IPS DF 19.7 (cell line): ENCODE measurements at places on chromosomes 2 and 18.

DNA sequence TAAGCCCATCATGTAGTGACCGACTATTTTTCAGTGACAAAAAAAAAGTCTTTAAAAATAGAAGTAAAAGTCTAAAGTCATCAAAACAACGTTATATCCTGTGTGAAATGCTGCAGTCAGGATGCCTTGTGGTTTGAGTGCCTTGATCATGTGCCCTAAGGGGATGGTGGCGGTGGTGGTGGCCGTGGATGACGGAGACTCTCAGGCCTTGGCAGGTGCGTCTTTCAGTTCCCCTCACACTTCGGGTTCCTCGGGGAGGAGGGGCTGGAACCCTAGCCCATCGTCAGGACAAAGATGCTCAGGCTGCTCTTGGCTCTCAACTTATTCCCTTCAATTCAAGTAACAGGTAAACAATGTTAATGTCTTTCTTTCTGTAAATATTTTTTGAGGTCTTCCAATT lies at the start of gene CD28:
Gene CD28 (plus strand): TSS at position 237 of the 400 bp plus-strand sequence. CDS start 58 bp downstream, at position 295.
- DNase-seq: no peak

DNA sequence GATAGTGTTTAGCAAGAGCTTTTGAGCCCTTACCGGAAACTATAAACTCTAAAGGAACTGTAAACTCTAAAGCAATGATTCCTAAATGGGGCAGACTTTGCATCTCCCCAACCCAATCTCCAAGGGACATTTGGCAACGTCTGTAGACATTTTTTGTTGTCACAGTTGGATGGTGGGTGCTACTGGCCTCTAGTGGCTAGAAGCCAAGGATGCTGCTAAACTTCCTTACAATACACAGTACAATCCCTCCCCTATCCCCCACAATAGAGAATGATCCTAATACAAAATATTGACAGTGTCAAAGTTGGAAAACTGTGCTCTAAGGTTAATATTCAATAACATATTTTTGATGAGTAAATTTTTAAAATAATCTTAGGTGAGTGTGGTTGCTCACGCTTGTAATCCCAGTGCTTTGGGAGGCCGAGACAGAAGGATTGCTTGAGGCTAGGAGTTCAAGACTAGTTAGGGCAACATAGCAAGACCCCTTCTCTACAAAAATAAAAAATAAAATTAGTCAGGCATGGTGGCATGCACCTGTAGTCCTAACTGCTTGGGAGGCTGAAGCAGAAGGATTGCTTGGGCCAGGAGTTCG lies 66.7 kb downstream of the PTPN4 start:
- peak; percentile 28 for DNase-seq

DNA sequence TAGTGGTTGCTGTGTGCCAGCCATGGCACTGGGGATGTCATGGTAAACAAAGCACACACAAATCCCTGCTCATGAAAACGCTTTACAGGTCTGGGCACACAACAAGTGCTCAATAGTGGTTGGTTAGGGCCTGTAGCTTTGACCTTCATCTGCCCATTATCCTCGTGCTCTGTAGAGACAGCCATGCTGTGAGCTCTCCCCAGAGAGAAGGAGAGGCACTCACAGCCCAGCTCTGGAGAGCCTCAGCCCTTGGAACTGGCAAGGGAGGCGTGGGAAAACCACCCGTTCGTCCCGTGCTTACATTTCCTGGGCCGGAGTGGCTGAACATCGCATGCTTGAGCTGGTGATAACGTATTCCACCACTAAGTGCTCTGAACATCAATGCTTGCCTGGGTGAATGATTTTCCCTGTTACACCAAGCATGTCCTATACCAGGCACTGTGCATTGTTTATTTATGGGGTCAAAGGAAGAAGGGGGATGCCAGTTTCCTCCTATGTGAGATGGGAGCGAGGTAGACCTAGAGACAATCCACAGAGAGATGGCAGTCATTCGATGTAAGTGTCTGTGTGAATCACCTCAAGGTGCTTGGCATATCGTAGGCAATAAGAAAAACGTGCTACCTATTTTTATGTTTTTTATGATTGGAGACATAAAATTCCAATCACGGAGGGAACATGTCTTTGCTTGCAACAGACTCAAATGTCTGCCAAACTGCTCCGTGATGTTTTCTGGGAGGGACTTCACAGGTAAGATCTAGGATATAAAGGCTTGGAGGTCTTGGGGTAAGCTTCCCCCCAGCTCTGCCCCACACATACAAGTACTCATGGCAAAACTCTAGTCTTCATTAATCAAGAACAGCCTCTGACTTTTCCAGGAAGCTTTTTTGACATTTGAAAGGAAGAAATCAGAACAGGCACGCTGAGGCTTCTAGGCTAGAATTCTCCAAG lies 75.5 kb downstream of the DDX1 start:
- no peak for DNase-seq

- DNase-seq: no peak
Measured at GRCh38 chr2:198873503-198874471, 584.0 kb downstream of the SATB2 start.

DNA sequence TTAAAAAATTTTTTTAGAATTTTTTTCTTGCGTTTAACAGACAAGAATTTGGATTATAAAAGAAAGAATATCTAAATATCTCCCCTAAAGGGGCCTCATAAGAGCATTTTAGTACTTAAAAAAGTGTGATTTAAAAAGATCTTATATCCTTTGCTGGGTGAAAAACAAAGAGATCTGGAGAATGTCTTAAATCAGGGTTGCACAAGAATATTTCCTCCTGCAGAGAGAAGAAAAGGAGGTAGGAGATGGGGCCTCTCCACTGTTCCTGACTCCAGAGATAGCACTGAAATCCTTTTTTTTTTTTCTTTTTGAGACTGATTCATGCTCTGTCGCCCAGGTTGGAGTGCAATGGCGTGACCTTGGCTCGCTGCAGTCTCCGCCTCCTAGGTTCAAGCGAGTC lies 68.5 kb upstream of the OSR1 start:
- no peak for DNase-seq

GRCh38 chr2:38603402-38604290 lies 918 bp upstream of the HNRNPLL start:
- DNase-seq: peak; percentile 64

GRCh38 chr2:222179592-222179991 lies 119.2 kb downstream of the PAX3 start:
- DNase-seq: no peak

GRCh38 chr18:43524260-43524659 lies 247.0 kb upstream of the SYT4 start:
- DNase-seq: no peak
